ENCODE measurements at places on chromosomes 3 and 15.

DNA sequence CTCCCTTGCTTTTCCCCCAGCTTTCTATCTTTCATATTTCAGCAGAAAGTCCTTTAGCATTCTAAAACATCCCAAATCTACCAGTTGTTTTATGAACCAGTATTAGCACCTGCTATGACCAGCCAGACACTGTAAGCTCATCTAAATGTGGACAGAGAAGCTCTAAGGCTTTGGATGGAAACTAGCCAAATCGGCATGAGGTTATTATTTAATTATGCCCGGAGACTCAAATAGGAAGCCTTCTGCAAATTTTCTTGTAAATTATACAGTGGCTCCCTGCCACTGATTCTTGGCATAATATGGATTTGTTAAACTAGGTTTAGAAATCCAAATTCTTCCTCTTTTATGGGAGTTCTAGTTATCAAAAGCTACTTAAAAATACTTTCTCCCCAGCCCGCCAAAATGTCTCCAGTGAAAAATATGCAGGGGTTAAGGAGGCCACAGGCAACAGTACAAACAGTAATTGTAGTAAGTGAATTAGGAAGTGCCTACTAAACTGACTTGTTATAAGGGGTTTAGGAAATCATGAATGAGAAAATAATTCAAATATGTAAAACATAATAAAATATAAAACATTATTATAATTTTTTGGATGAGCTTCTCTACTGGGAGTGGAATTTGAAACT lies 15.4 kb downstream of the MYH15 start:
- DNase-seq, result no peak

DNA sequence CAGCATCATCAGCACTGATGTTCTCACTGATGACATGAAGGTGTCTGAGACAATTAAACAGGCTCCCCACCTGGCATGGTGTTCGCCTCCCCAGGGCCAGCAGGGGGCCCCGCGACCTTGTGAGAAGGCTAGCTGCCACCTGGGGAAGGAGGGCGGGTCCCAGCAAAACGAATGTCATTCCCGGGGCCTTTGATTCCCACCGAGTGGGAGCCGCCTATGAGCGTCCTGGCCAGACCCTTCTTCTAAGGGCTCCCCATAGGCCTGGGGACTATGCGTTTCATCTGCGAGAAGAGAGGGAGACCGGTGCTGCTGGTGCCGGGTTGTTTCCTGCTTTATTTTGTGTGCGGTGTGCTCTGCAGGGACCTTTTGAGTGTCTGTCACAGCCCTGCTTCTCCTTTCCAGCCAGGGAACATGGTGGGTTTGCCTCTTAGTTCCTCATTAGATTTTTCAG lies 20.5 kb upstream of the MINDY4B start:
- peak; percentile 56 for DNase-seq

DNA sequence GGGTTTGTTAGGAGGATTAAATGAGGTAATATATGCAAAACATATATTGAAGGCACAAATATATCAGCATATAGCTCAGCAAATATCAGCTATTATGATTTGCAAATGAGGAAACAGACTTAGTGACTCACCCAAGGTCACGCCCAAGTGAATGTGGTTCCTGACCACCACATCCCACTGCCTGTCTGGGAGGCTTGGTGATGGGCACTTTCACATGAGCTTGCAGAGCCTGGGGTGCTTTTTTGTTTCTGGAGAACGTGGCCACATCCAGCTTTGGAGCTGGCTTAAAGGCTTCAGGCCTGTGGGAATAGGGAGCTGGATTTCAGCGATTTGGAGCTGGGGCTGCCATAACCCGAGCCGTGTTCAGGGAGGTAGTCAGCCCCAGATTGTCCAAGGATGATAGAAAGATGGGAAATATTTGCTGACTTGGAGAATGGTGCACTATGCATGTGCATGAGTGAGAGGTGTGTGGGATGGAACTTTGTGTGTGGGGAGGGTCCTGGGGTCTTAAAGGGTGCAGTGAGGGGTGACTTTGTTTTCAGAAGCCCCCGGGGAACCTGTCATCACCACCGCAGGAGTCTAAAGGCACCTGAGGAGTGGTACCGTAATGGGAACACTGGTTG lies 12.0 kb upstream of the FGD5 start:
- no peak for DNase-seq

DNA sequence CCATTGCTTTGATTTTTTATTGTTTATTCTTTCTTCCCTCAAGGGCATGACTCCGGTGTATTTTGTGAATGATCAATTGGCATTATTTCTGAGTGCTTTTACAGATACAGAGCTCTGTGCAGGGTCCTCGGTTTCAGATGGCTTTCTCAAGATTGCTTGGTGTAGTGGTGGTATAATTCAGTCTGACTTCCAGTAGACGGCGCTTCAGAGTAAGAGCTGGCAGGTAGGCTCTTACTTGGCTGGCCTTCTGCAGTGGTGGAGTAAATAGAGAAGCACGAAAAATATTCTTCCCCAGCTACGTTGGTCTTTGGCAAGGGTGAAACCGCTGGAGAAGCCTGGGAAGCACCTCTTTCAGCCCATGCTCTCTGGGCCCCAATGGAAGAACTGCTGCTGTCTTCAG lies 723.0 kb upstream of the BCHE start:
- DNase-seq, result no peak

Data from GM13977 (cell line).